ENCODE measurements at places on chromosomes 1 and 21. TPM values are rescaled to one million over a fixed set of nuclear protein-coding genes. Genes with fewer than 3 reads are reported as not detected.
A peak's percentile ranks its signal among the peaks of the same experiment; 100 is the strongest.

The CD48 gene
- total RNA-seq = not detected

The AIRE gene
- total RNA-seq = not detected

The GLIS1 gene
- not detected for total RNA-seq

The SDCCAG8 gene
- total RNA-seq = 25.4 TPM

The CELA3A gene
- not detected for total RNA-seq

GRCh38 chr1:229226796-229227195 lies 44.1 kb upstream of the RAB4A start:
- peaks cover 20% of the 10 kb centered on the region for H3K4me1 ChIP-seq
- H3K27me3 ChIP-seq = peaks cover 18% of the 10 kb centered on the region
- H3K27ac ChIP-seq = no peak overlapping the region

GRCh38 chr1:221165839-221166500 lies 286.7 kb downstream of the HLX start:
- H3K36me3 ChIP-seq = no peaks in the 10 kb centered on the region
- peaks cover 11% of the 10 kb centered on the region for H3K4me1 ChIP-seq
- no peak overlapping the region for H3K27ac ChIP-seq
- DNase-seq = peak; percentile 70

GRCh38 chr1:35432231-35432630 lies 125.0 kb downstream of the KIAA0319L start:
- DNase-seq = no peak
- no peaks in the 10 kb centered on the region for H3K4me1 ChIP-seq
- peaks cover 7% of the 10 kb centered on the region for H3K36me3 ChIP-seq

DNA sequence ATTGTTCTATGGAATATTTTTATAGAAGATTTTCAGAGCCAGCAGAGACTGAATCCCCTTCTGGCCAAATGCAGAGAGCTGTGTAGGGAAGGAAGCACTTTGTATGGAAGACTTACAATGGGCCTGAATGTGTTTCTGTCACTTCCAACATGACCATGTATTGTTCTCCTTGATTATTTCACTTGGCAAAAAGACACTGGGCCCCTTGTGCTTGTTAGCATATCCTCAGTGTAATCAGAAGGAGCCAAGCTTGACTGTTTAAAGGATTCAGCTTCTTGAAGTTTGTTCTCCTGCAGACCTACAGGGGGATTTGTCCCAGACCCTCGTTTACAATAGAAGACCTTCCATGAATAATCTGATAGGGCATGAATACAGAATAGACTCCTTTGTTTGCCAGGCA lies 48.1 kb upstream of the UBE2U start:
- no peak overlapping the region for H3K27ac ChIP-seq
- H3K27me3 ChIP-seq = no peaks in the 10 kb centered on the region
- no peaks in the 10 kb centered on the region for H3K4me1 ChIP-seq

GRCh38 chr1:91594383-91595055 lies 93.9 kb downstream of the CDC7 start:
- H3K27ac ChIP-seq = no peak overlapping the region
- H3K27me3 ChIP-seq = peaks cover 4% of the 10 kb centered on the region
- no peaks in the 10 kb centered on the region for H3K36me3 ChIP-seq
- H3K4me1 ChIP-seq = no peaks in the 10 kb centered on the region
- no peak overlapping the region for H3K4me3 ChIP-seq
- no peak for DNase-seq

GRCh38 chr1:40247655-40248054 lies at the start of gene TMCO2:
TSS of gene TMCO2 (plus strand) at chr1:40247937. CDS start at chr1:40247994, 57 bp downstream.
- DNase-seq = no peak
- H3K36me3 ChIP-seq = no peaks in the 10 kb centered on the region
- H3K4me1 ChIP-seq = peaks cover 6% of the 10 kb centered on the region
- H3K27ac ChIP-seq = no peak within 1 kb of the TSS

DNA sequence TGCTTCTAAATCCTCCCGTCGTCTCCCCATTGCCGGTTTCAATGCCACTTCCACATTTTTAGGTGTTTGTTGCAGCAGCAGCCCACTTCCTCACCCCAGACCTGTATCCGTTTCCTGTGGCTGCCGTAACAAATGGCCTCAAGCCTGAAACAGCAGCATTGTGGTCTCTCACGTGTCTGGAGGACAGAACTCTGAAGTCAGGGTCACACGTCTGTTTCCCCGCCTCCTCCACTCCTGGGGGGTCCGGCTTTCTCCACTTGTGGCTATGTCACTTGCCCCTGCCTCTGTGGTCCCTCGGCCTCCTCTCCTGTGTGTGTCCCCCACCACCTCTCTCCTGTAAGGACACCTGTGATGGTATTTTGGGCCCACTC lies 21.8 kb downstream of the TRPM2 start:
- no peak for DNase-seq
- no peaks in the 10 kb centered on the region for H3K36me3 ChIP-seq

DNA sequence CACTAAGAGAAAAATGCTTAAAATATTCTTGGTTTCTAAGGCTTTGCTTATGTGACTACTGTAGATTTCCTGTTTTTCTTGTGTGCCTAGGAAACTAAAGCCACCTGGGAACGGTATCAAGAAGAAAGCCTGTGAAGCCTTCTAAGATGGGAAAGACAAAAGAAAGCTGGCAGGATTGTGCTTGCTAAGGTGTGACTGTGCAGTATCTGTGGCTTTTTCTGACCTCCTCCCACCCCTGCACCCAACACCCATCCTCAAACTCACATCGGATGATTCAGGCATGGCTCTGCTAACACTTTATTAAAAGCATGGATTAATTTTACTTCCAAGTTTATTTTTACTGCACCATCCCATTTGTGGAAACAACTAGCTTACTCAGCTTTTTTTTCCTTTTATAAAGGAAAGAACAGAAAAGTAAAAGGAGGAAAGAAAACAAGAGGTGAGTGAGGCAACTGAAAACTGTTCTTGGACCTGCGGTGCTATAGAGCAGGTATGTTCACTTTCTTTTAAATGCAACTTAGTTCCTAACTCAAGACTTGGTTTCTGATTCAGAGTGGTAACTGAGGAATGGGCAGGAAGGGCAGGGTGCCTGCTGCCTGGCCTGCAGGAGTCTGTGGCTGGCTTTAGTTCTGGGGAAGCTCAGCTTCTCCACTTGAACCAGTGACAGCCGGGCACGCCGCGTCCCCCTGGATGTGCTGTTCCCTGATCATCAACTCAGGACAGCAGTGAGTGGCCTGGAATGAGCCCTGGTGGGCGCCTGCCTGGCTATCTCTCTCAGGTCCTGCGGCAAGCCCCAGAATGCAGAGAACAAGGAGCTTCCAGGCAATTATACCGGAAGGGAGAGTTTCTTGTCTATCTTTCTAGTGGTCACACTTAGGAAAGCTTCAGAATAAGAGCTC lies at the start of gene GBP6:
Gene GBP6, plus strand, starts transcription at position 422 of the 899 bp plus-strand sequence. CDS start 4,493 bp downstream, outside the sequence.
- H3K36me3 ChIP-seq = no peaks in the 10 kb centered on the region
- no peaks in the 10 kb centered on the region for H3K4me1 ChIP-seq
- H3K4me3 ChIP-seq = no peak within 1 kb of the TSS
- H3K27ac ChIP-seq = no peak within 1 kb of the TSS
- DNase-seq = no peak

DNA sequence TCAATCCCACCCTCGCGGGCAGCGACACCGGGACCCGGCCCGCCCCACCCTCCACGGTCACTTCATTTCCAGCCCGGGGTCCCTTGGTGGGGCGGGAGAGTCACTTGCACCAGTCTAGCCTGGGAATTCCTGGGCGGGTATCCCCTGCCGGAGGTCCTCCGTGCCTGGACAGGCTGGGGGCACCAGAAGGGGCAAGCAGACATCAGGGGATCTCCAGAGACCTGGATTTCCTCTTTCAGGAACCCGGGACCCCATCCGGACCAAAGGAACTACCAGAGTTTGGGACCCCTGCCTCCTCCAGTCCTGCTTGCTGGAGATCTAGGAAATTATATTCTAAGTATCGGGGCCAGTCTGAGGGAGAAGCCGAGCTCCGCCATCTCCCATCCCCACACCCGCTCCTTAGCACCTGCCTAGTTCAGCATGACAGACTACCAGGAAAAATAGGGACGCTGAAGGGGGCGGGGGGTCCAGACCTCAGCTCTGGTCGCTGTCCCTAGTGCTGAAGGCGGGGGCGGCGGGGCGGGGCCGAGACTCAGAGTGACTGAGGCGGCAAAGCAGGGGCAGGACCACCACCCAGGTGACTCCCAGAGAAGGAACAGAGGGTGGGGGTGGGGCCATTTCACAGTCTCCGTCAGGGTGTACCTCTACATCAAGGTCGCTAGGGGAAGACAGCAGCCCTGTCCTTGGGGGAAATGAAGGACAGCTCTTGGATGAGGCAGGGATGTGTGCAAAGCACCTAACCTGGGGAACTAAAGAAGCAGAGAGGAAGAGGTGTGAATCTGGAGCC lies 832 bp downstream of the HCN3 start:
- H3K27me3 ChIP-seq = no peaks in the 10 kb centered on the region
- peak overlapping the region; percentile 68 for H3K4me3 ChIP-seq
- peaks cover 25% of the 10 kb centered on the region for H3K4me1 ChIP-seq
- no peaks in the 10 kb centered on the region for H3K36me3 ChIP-seq
- no peak for DNase-seq

- H3K4me1 ChIP-seq = no peaks in the 10 kb centered on the region
- DNase-seq = no peak
- no peak overlapping the region for H3K27ac ChIP-seq
- H3K4me3 ChIP-seq = no peak overlapping the region
- H3K36me3 ChIP-seq = no peaks in the 10 kb centered on the region
These were observed 15.9 kb downstream of the WNT3A start for GRCh38 chr1:228022571-228023293.

DNA sequence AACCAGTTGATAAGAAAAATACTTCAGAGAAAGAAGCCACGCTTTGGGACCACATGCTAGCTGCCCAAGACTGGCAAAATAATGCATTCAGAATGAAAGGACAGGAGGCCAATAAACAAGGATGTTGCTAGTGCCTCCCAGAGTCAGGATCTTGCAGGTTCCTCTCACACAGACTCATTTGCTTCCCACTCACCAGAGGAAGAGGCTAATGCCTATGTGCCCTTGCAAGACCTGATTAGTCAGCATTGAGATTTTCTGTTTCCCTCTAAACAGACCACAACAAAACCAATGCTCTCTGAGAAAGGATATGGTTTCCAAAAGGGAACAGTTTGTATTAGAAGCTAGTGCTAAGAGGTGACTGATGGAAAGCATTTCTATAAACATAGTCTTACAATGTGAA lies 85.7 kb downstream of the NRDC start:
- H3K36me3 ChIP-seq = peaks cover 68% of the 10 kb centered on the region
- no peaks in the 10 kb centered on the region for H3K27me3 ChIP-seq
- H3K27ac ChIP-seq = no peak overlapping the region
- no peaks in the 10 kb centered on the region for H3K4me1 ChIP-seq
- H3K4me3 ChIP-seq = no peak overlapping the region

- H3K36me3 ChIP-seq = no peaks in the 10 kb centered on the region
- no peak overlapping the region for H3K27ac ChIP-seq
- peaks cover 8% of the 10 kb centered on the region for H3K4me1 ChIP-seq
These were observed 27.7 kb downstream of the ACOT11 start for GRCh38 chr1:54575605-54576290.

DNA sequence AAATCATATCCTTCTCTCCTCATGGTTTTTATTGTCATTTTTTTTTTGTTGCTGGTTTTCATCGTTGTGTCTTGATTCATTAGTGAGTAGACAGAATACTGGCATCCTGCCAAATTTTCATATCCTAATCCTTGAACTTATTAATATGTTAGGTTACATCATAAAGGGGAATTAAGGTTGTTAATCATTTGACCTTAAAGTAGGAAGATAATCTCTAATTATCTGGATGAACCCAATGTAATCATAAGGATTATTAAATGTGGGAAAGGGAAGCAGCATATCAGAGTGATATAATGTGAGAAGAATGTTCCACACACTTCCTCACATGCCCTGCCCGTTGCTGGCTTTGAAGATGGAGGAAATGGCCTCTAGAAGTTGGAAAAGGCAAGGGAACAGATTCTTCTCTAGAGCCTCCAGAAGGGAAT lies 299.7 kb downstream of the HMCN1 start:
- DNase-seq = no peak
- H3K27ac ChIP-seq = no peak overlapping the region
- H3K27me3 ChIP-seq = no peaks in the 10 kb centered on the region
- H3K4me1 ChIP-seq = no peaks in the 10 kb centered on the region

DNA sequence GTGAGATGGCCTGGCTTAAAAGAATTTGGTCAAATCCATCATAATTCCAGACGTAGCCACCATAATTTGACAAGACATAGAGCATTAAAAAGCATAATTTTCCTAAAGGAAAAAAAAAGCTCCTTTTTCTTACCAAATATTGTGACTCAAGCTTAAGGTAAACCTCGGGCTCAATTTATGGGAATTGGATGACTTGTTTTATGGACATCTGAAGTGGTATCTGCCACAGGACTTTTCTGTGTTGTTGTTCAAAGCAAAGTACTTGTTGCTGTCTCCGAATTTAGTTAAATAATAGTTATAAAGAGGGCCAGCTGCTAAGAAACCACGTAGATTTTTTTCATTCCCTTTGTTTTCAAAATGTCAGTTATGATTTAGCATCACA lies 1.1 kb downstream of the MPZL1 start:
- peak overlapping the region; percentile 76 for H3K4me3 ChIP-seq
- no peaks in the 10 kb centered on the region for H3K27me3 ChIP-seq
- no peaks in the 10 kb centered on the region for H3K36me3 ChIP-seq
- no peak for DNase-seq

DNA sequence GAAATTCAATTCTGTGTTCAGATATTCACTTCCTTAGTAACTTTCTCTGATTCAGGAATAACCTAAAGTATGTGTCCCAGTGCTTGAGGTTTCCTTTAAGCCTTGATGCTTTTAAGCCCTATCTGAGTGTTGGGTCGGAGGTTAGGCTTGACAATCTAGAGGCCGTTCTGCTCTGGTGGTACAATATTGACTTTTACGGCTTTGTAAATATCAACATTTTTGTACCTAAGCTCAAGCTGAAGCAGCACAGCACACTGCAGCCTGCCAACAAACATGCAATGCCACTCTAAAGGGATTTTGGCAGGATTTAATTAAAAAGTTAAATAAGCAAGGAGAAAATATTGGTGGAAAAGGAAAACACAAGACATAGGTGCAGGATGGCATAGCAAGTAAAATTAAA lies 279.2 kb downstream of the NEGR1 start:
- no peak for DNase-seq
- H3K27me3 ChIP-seq = no peaks in the 10 kb centered on the region
- H3K4me3 ChIP-seq = no peak overlapping the region
- no peaks in the 10 kb centered on the region for H3K36me3 ChIP-seq

GRCh38 chr1:24206083-24206464 lies 19.0 kb upstream of the IFNLR1 start:
- H3K36me3 ChIP-seq = no peaks in the 10 kb centered on the region
- H3K27me3 ChIP-seq = no peaks in the 10 kb centered on the region
- no peak overlapping the region for H3K27ac ChIP-seq

DNA sequence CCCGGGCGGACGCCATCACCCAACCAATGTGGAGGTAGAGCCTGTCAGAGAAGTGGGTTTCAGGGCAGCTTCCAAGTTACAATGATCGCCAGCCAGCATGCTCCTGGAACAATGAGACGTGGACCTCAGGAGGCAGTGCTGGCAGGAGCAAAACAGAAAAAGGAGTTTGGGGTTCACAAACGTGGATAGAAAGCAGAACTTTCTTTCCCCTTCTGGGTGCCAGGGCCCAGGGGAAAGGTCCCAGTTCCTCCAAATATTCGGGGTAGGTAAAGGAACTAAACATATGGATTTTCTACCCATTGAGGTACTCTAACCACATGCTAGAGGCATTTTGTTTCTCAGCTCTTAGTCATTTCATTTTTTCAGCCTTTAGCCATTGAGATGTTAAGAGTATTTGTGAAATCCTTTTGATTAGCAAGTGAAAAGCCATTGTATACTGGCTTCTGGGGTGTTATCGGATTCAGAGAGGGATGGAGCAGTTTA lies 488.4 kb upstream of the ADGRL2 start:
- no peak for DNase-seq
- H3K27ac ChIP-seq = no peak overlapping the region
- H3K4me3 ChIP-seq = no peak overlapping the region
- no peaks in the 10 kb centered on the region for H3K27me3 ChIP-seq
- no peaks in the 10 kb centered on the region for H3K4me1 ChIP-seq
